ENCODE measurements at places on chromosomes 11 and 22. TPM values are rescaled to one million over a fixed set of nuclear protein-coding genes. Genes with fewer than 3 reads are reported as not detected.
A peak's percentile ranks its signal among the peaks of the same experiment; 100 is the strongest.

Gene FZD4
- polyA plus RNA-seq = not detected

Gene LRP4
- not detected for polyA plus RNA-seq

Gene TMEM86A
- polyA plus RNA-seq = 1.3 TPM

Gene CCDC15
- 0.28 TPM for polyA plus RNA-seq

DNA sequence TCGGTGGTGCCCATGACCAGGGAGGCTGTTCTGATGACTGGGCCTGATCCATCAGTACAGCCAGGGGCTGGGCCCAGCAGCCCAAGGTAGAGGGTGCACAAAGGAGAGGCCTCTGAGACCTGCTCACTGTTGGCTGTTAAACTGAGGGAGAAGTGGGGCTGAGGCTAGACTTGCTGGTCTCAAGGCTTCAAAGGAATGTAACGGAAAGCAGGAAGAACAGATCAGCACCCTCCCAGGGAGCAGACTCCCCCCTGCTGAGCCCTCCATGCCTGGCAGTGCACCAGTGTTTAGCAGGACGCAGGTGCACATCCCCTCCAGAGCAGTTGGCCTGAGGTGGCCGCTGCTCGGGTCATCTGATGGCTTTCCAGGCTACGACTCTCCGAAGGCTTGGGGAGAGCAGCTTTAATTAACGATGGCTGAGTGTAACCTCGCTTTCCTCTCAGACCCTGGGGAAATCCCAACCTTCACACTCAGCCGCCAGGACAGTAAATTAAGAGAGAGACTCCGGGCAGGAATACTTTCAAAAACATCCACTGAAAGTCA is 255.7 kb upstream of the NARS2 start:
- H3K27ac ChIP-seq = no peak overlapping the region
- H3K36me3 ChIP-seq = no peaks in the 10 kb centered on the region
- no peak overlapping the region for H3K4me3 ChIP-seq
- peaks cover 37% of the 10 kb centered on the region for H3K4me1 ChIP-seq
- DNase-seq = no peak

- H3K4me3 ChIP-seq = peak within 1 kb of the TSS; percentile 39
- no peaks in the 10 kb centered on the region for H3K36me3 ChIP-seq
- DNase-seq = peak; percentile 32
- no peak within 1 kb of the TSS for H3K27ac ChIP-seq
- peaks cover 56% of the 10 kb centered on the region for H3K4me1 ChIP-seq
Measured at GRCh38 chr22:41915035-41915785, at the start of gene SHISA8. Gene SHISA8 (minus strand): TSS chr22:41915074. CDS start chr22:41914667, 407 bp downstream.

GRCh38 chr11:47541070-47541469 is 11.9 kb downstream of the CELF1 start:
- H3K36me3 ChIP-seq = no peaks in the 10 kb centered on the region
- DNase-seq = no peak
- no peak overlapping the region for H3K27ac ChIP-seq
- H3K4me1 ChIP-seq = peaks cover 3% of the 10 kb centered on the region
- no peaks in the 10 kb centered on the region for H3K27me3 ChIP-seq
